ENCODE measurements at places on chromosomes 6 and 20.

DNA sequence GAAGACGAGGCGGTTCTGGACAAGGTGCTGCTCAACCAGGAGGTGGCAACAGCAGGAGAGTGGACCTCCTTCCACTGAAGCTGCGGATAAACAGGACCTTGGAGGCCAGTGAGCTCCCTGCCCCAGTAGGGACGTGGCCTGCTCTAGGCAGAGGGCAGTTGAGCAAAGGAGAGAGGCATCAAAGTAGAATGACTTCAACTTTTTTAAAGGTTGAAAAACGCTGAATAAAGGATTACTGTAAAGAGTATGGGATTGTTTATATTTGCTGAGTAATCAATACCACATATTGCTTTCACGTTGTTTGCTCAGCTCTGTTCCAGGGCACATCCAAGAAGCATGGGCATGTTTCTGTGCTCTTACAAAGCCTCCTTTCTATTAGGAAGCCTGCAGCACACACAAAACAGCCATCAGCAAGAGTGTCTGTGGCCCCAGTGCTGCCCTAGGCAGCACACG is 48.1 kb downstream of the ERMARD start:
- DNase-seq: no peak

GRCh38 chr20:39082622-39083398 is 120.7 kb downstream of the DHX35 start:
- DNase-seq: no peak

DNA sequence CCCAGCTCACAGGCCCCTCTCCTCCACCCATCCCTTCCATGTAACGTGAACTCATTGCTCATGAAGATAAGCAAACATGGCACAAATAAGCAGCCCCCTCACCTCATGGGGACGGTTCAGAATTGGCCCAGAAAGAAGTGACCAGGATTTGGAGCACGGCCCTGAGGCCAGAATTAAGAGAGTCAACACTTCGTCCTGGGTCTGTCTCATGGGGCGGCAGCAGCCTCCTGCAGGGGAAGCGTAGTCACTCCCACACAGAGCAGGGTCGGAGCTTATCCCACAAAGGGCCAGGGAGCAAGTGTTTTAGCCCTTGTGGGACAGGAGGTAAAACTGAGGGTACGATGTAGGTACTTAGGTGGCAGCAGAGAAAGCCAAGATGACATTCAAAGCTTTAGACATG is 28.6 kb upstream of the DACT2 start:
- no peak for DNase-seq

GRCh38 chr6:81309811-81310210 is 442.7 kb downstream of the TENT5A start:
- peak; percentile 15 for DNase-seq

DNA sequence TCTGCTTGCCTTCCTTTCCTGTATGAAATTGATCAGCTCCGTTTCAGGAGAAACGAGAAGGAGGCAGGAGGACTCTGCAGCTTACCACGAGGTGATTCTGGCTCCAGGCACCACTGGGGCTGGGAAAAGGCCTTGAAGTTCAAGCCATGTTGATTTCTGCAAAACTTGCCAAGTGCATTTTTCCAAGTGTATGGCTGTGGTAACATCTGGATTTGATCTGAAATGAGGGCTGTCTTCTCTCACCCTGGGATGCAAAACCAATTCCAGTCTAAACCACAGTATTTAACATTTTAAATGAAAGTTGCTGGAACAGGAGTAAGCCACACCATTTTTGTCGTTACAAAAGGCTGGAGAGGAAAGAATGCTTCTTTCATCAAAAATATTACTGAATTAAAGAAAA is 36.1 kb upstream of the FAM210B start:
- peak; percentile 32 for DNase-seq

DNA sequence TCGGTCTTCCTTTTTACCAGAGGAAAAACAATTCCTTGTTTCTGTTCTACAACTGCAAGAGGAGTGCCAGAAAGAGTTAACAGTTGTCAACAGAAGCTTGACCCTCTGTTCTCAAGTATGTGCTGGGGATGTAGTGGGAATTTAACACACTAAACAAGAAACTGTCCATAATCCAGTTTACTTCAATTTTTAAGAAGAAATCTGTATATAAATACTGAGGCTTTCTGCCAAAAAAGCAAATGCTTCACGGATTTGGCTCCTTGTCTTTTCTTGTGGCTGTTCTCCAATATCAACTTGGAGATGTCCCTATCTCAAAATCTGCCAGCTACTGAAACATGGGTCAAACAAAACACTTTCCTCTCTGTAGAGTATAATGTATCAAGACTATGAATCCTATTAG is 26.8 kb downstream of the REV3L start:
- no peak for DNase-seq

- no peak for DNase-seq
These were observed 141.1 kb downstream of the CEP57L1 start for GRCh38 chr6:109236115-109237076.

DNA sequence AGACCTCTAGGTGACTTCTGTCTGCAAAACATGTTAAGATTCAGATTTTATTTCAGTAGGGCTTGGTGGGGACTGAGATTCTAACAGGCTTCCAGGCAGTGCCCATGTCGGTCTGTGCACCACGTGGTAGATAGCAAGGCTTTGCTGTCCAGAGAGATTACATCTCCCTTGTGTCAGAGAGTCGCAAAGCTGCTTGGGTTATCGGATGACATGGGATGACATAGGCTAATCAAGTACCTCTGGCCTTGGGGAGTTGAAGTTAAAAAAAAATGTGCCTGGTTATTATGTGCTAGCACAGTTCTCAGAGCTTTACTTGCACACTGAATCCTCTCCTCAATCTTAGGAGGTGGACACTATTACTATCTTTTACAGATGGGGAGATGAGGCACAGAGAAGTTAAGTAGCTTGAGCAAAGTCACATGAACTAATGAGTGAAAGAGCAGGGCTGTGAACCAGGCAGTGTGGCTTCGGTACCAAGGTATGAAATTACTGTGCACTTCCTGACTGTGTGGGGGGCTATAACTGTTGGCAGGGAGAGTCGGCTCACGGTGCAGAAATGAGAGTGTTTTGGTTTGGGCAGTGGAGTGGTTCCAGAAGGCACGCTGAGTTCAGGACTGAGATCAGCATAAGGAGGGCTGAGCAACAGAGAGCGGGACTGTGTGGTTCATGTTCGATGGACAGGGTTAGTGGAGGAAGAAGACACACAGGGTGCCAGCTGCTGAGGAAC is 41.1 kb downstream of the FARS2 start:
- no peak for DNase-seq

- no peak for DNase-seq
These were observed 236.7 kb downstream of the SOD2 start for GRCh38 chr6:159456349-159456748.

GRCh38 chr20:20463933-20464374 is 96.0 kb downstream of the INSM1 start:
- no peak for DNase-seq

- no peak for DNase-seq
These were observed 29.6 kb downstream of the UBD start for GRCh38 chr6:29529956-29530355.

GRCh38 chr6:139008117-139008516 is 20.1 kb upstream of the REPS1 start:
- DNase-seq: no peak

DNA sequence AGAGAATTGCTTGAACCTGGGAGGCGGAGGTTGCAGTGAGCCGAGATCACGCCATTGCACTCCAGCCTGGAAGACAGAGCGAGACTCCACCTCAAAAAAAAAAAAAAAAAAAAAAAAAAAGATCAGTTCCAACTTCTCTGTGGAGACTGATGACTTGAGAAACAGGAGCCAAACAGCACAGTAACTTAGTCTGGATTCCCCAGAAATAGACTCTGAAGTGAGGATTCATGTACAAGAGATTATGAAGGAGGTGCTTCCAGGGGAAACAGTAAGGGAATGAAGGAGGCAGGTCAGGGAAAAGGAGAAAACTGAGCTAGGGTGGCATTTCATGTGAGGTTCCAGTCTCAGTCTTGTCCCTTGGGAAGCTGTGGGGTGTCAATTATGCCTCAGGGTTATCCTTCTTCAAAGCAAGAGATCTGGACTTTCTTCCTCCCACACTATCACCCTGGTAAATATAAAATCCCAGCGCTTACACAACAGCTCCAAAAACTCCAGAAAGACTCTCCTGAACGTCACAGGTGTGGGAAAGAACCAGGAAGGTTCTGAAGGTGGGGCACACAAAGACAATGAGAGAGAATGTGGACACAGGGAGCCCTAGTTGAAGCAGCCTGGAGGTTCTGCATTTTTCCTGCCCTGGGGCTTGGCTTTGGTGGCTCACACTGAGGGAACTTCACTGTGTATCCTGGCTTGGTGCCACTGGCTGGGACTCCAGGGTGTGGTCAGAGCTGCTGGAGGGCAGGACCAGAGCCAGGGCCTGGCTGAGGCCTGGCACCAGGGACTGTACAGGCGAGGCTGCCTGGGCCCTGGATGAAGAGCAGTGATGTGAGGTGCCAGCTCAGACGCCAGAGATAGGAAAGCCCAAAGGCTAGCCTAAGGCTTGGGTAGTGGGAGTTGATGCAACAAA is 46.8 kb downstream of the PCNA start:
- peak; percentile 66 for DNase-seq

- DNase-seq: peak; percentile 67
These were observed 420 bp downstream of the SOX4 start for GRCh38 chr6:21593927-21594415.

All from fibroblast of mammary gland (primary cell).